ENCODE measurements at places on chromosomes 5 and 9. TPM values are rescaled to one million over a fixed set of nuclear protein-coding genes. Genes with fewer than 3 reads are reported as not detected.

GRCh38 chr5:62948301-62948700, 369.7 kb downstream of the LRRC70 start:
- no peaks in the 10 kb centered on the region for H3K36me3 ChIP-seq
- no peak for DNase-seq
- no peak overlapping the region for H3K4me3 ChIP-seq
- H3K4me1 ChIP-seq, result no peaks in the 10 kb centered on the region
- no peak overlapping the region for H3K27ac ChIP-seq

Gene SLC6A7
- not detected for total RNA-seq

GRCh38 chr5:109225716-109226625, 183.8 kb downstream of the PJA2 start:
- H3K36me3 ChIP-seq, result no peaks in the 10 kb centered on the region
- H3K27me3 ChIP-seq, result no peaks in the 10 kb centered on the region
- DNase-seq, result no peak
- H3K4me3 ChIP-seq, result no peak overlapping the region
- H3K4me1 ChIP-seq, result no peaks in the 10 kb centered on the region

- H3K36me3 ChIP-seq, result no peaks in the 10 kb centered on the region
- no peaks in the 10 kb centered on the region for H3K4me1 ChIP-seq
- H3K4me3 ChIP-seq, result no peak overlapping the region
- no peak for DNase-seq
Observed at GRCh38 chr5:176579323-176579722, 30.2 kb downstream of the CDHR2 start.

GRCh38 chr9:85900504-85901201, 40.3 kb upstream of the NAA35 start:
- H3K27me3 ChIP-seq, result no peaks in the 10 kb centered on the region
- H3K4me3 ChIP-seq, result no peak overlapping the region
- no peaks in the 10 kb centered on the region for H3K36me3 ChIP-seq

DNA sequence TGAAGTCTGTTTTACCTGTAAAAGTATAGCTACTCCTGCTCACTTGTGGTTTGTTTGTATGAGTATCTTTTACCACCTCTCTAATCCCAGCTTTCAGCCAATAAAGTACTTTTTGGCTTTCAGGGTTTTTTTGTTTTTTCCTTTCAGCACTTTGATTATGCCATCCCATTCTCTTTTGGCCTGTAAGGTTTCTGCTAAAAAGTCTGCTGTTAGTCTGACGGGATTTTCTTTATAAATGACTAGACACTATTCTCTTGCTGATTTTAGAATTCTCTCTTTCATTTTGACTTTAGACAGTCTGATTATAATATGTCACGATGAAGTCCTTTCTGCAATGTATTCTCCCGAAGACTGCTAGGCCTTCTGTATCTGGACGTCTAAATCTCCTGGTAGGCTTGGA, 37.2 kb downstream of the TEX10 start:
- H3K36me3 ChIP-seq, result peaks cover 39% of the 10 kb centered on the region
- no peak overlapping the region for H3K27ac ChIP-seq
- DNase-seq, result no peak
- H3K4me3 ChIP-seq, result no peak overlapping the region
- H3K27me3 ChIP-seq, result no peaks in the 10 kb centered on the region
- H3K4me1 ChIP-seq, result no peaks in the 10 kb centered on the region

Data from GM23338 (cell line).